ENCODE measurements at places on chromosomes 16 and 17.

- DNase-seq = no peak
Measured at GRCh38 chr17:79983456-79983855, 52.2 kb downstream of the TBC1D16 start.

- DNase-seq = no peak
Measured at GRCh38 chr16:48109475-48109874, 46.3 kb downstream of the ABCC12 start.

- no peak for DNase-seq
Measured at GRCh38 chr16:49474741-49475140, 101.1 kb downstream of the C16orf78 start.

- DNase-seq = no peak
Measured at GRCh38 chr17:9324864-9325263, 250.8 kb downstream of the STX8 start.

DNA sequence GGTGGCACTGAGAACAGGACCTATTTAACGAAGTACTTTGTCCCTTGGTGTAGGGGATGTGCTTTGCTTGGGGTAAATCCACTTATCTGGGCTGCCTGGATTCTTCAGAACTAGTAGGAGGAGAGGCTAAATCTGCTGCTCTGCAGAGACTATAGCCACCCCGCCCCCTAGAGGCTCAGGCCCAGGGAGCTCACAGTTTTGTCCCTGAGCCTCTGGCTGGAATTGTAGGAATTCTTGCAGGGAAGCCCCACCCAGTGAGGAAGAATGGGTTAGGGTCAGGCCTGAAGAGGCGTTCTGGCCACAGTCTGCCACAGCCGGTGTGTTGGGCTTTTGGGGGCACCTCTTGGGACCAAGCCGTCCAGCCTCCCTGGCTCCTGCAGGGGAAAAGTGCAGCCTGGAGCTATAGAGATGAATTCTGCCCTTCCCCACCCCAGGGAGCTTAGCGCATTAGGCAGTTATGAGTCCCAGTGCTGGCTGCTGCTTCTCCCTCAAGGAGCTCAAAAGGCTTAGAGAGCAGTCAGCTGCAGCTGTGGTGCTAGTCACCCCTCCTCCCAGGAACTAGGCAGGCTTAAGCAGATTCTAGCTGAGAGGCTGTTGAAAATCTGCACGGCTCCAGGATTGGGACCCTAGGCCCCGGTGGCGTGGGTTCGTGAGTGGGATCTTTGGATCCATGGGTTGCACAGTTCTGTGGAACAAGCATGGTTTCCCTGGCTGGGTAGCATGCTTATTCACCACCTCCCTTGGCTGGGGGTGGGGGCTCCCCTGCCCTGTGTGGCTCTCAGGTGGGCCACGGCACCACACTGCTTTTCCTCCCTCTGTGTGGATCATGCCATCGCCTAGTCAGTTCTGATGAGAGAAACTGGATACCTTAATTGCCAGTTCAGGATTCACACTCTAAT, 237.4 kb upstream of the TOM1L1 start:
- no peak for DNase-seq

GRCh38 chr16:85430523-85431421, 182.3 kb upstream of the GSE1 start:
- no peak for DNase-seq

- no peak for DNase-seq
Measured at GRCh38 chr17:21676281-21677111, 15.8 kb upstream of the KCNJ18 start.

GRCh38 chr17:78337244-78338109, 22.4 kb downstream of the SOCS3 start:
- DNase-seq = no peak

- no peak for DNase-seq
Measured at GRCh38 chr17:9987779-9988585, 82.9 kb upstream of the RCVRN start.

GRCh38 chr16:88798772-88799455, 4.7 kb upstream of the CDT1 start:
- DNase-seq = no peak

DNA sequence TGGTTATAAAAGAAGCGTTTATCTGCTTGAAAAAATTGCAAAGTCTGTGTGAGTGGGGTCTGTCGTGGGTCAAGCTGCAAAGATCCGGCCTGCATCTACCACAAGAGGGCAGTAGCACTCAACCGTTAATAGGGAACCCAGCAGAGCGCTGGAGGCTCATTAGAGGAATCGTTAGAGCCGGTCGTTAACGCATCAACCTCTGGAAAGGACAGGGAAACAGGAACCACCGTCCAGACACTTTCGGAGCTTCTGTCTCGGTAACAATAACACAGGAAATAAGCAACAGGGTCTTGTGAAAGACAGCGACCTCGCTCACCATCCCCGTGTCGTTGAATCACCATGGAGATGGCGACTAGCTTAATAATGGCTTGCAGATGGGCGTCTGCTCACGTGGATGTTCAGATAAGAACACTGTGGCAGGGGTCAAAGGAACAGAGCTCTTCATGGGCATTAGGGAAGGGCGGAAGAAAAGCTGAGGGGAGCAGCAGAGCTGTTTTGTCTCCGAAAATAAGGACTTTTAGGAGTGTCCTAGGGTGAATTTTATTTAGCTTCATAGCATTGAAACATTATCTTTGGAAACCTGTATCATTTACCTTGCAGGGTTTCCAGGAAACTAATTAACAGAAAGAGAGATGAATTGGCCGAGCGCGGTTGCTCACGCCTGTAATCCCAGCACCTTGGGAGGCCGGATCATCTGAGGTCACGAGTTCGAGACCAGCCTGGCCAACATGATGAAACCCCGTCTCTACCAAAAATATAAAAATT, 11.9 kb upstream of the NSRP1 start:
- no peak for DNase-seq

GRCh38 chr16:13645601-13646245, 274.2 kb upstream of the ERCC4 start:
- no peak for DNase-seq

DNA sequence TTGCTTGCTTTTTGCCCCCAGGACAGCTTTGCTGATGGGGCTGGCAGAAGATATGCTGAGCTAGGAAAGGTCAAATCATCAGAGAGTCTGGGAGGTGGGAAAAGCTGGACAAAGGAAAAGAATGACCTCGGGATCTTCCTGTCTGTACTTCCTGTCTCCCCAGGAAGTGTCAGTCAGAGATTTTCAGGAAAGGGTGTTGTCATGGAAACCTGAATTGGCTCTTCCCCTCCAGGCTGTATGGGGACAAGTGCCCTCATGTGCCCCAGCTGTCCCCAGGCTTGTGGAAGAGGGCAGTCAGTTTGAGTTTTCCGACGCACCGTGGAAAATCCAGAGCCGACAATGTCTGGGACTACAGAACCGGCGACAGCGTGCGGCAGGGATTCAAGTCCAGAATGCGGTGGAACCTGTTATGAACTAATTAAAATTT, 122.7 kb upstream of the ZFHX3 start:
- DNase-seq = no peak

- no peak for DNase-seq
Measured at GRCh38 chr17:62657145-62657665, 29.7 kb downstream of the MRC2 start.

DNA sequence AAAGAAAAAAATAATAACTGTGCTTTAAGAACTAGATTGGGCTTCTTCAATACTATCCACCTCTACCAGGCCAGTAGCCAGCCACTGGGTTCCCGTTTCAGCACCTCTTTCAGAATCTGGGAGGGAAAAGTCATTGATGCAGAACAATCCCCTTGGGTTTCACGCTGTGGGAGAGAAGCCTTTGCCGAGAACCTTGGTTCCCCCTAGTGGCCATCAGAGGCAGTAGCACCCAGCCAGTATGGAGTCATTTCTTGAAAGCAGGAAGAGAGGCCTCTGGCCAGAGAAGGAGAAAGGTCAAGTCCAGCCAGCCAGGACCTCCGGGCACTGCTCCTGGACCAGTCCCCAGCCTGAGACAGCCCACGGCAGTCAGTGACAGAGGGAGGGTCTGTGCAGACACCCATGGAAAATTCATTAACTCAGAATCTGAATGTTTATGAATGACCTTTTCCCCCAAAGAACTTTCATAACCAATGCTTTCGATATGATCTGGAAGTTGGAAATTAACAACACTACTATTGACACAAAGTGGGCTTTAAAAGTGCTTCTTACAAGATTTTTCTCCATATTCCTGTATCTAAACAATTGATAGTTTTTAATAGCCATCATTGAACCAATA, 51.2 kb upstream of the CDH5 start:
- DNase-seq = no peak

DNA sequence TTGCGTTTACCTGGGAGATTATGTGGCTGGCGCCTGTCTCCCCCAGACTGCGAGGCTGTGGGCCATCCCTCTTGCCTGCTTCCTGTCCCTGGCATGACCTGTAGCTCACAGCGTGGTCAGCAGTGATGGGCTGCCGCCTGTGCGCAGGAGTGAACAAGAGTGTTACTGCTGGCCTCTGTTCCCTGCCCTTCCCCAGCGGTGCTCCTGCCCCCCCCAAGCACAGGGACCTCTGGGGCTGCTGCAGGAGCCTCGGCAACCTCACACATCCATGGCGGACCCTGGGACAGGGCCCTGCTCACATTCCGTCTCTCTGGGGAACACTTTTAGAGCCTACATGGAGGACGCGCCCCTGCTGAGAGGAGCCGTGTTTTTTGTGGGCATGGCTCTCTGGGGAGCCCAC, 10.6 kb downstream of the TSC2 start:
- DNase-seq = no peak

GRCh38 chr17:17790637-17791464, 45.9 kb downstream of the SREBF1 start:
- no peak for DNase-seq

DNA sequence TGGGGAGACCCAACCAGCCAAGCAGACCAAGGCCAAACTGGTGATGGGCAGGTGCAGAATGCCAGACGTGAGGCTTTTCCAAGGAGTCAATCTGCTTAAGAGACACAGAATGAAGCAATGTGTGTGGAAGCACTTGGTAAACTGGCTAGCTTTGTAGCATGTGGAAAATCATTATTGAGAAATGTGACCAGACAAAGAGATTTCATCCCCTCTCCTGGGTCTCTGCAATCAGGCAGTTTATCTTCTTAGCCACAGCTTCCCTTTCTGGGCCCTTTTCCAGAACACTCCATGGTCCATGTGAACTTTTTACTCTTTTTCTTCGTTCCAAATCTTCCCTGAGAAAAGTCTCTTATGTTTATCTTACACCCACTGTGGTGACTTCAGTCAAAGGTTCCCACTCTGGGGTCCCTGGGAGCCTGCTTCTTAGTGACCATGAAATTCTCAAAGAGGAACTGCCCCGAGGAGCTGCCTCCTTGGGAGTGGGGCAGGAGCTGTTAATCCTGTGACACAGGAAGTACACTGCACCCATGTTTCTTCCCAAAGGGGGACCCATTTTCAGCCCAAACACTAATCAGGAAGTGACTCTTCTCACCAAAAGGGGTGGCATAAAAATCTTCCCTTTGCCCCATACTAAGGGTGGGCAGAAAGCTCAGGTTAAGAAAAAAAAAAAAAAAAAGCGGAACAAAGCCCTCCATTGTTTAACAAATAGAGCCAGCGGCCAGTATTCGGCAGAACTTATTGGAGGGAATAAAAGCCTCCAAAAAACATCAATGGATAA, 346.2 kb upstream of the ASIC2 start:
- DNase-seq = no peak

DNA sequence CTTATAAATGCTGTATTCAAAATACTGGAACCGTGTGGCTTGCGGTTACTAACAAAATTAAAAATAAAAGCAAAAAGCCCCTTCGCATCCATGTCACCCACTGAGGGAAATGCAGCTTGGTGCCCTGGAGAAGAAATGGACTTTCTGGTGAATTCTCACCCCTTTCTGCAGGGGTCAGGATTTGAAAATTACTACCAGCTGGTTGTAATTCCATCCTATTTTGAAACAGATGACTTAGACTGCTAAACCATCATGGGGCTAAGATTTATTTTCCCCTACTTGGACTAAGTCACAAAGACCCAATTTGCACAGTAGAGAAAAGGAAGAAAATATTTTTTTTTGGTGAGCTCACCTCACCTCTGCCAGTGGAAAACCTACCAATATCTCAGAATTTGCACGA, 111.4 kb upstream of the MYOCD start:
- DNase-seq = no peak

GRCh38 chr17:45367216-45367615, 50.4 kb upstream of the MAP3K14 start:
- DNase-seq = no peak

- DNase-seq = no peak
Measured at GRCh38 chr17:15441315-15441714, 26.1 kb downstream of the CDRT4 start.

DNA sequence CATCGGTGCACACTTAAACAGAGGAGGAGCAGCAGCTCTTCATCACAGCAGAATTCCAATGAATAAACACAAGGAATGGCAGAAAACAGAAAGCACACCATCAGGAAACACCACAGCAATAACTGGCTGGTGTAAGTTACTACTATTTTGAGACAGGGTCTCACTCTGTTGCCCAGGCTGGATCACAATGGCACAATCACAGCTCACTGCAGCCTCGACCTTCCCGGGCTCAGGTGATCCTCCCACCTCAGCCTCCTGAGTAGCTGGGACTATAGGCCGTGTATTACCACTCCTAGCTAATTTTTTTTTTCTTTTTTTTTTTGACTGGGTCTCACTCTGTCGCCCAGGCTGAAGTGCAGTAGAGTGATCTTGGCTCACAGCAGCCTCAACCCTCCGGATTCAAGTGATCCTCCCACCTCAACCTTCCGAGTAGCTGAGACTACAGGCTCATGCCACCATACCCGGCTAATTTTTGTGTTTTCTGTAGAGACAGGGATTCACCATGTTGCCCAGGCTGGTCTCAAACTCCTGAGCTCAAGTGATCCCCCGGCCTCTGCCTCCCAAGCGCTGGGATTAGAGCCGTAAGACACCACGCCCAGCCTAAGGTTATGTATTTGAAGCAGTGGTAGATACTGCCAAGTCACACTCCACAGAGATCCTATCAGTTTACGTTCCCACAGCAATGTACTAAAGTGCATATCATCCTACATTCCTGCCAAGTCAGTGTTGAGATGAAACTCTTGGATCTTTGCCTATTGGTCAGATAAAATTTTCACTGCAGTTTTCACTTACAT, 20.7 kb downstream of the TRAP1 start:
- DNase-seq = no peak

GRCh38 chr16:86994651-86995171, 322.5 kb downstream of the C16orf95 start:
- DNase-seq = no peak

DNA sequence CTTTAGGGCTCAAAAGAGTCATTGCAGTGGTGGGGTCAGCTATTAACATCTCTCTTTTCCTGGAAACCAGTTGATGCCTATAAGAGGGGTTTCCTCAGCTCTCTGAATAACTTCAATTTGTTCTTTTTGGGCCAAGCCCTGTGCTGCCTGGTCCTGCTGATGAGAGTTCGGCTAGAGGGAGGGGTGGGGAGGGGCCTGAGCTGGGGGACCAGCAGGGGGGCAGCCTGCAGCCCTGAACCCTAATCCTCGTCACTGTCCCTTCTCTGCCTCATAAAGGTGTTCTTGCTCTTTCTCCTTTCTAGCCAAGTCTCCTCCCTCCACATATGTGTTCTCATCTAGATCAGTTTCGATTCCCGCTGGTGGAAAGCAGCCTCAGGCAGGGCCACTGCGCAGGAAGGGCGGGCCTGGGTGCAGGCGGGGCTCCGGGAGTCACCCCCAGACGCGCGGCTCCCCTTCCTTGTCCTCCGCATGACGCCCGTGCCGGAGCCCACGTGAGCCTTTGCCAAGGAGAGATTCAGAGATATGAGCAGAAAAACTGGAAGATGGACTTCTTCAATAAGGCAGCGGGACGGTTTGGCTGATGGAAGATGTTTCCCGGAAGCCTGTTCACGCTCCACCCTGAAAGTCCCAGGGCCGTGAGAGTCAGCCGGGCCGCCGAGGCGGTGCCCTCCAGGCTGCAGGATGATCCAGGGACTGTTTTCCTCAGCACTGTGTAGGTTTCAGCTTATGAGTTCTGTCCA, 15.0 kb upstream of the RHOT1 start:
- no peak for DNase-seq

All from NCI-H1048 (cell line).